Stimulated activated CD4-positive, alpha-beta T cell treated with anti-CD3 and anti-CD28 coated beads, Interleukin-15, amount 100 ng/mL, for 1 hour (primary cell): ENCODE measurements at places on chromosomes 11 and 22.

DNA sequence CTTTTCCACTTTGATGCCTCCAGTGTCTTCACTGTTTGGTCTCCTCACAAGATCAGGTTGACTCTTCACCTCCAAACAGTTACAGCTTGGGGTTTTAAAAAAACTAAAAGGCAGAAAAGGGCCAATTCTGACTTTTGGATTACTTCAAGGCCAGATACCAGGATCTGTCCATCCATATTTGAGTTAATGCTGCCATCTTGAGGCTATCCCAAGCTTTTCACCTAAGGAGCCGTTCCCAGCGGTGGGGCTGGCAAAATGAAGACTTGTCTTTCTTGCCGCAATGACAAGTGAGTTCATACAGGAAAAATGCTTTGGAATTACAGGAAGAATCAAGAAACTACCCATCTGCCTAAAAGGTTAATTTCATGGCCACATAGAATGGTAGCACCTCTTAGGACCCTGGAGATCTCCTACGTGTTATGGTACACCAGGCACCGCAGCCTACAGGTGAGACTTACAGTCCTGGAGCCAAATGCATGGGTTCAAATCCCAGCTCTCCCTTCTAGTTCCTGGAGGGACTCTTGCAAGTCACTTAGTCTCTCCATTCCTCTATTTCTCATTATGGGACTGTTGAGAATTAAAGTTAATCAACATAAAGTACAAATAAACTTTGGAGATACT, 6.0 kb upstream of the OR5B21 start:
- no peak for DNase-seq

DNA sequence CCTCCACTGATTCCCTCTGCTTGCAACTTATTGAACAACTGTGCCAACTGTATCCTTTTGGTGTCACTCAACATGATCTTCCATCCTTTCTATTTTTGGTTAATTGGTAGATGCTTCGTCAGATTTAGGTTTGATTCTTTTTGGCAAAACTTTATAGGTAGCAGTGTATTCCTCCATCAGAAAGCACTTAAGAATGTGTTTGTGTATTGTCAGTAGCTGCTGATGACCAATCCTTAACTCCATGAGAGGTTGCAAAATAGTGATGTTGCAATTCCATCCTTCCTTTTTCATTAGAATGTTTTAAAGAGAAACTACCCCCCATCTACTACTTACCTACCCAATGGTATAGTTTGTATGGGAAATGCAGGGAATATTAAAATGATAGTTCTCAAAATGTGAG, 22.1 kb downstream of the FAM76B start:
- no peak for DNase-seq

GRCh38 chr11:116333001-116333535, 439.7 kb downstream of the BUD13 start:
- DNase-seq, result no peak

GRCh38 chr11:17507773-17508172, 31.1 kb upstream of the ABCC8 start:
- no peak for DNase-seq

- no peak for DNase-seq
Measured at GRCh38 chr11:21963013-21963412, 229.9 kb upstream of the ANO5 start.

DNA sequence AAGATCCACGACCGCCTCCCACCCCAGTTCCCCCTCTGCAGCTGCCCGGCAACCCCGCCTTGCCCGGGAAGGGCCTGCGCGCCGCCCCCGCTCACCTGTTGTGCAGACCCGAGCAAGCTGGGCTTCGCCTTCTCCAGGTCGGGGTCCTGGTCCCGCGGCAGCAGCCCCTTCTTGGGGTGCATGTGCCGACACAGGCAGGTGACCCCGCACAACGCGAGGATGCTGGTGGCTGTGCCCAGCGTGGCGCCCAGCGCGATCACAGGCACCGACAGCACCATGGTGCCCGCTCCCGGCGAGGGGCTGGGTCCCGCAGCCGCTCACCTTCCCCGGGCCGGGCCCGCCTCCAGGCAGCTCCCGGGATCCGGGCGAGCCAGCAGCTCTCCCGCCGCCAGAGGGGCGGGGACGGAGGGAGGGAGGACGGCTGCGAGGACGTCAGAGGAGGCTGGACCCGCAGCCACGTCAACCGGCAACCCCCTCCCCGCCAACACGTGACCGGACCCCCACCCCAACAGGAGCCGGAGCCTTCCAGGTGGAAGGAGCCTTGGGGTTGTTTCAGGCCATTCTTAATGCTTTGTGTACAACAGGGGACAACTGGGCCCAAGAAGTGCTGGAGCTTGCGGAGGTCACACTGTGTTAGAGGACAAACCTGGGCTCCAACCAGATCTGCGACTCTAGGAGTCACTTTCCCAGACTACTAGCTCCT, at the start of gene SYT13:
Gene SYT13 (minus strand): TSS at position 412 of the 703 bp plus-strand sequence. CDS start 134 bp downstream, at position 278.
- no peak for DNase-seq

GRCh38 chr11:72758690-72759389, 6.6 kb upstream of the ARAP1 start:
- no peak for DNase-seq
